ENCODE measurements at places on chromosomes 16 and 17.

DNA sequence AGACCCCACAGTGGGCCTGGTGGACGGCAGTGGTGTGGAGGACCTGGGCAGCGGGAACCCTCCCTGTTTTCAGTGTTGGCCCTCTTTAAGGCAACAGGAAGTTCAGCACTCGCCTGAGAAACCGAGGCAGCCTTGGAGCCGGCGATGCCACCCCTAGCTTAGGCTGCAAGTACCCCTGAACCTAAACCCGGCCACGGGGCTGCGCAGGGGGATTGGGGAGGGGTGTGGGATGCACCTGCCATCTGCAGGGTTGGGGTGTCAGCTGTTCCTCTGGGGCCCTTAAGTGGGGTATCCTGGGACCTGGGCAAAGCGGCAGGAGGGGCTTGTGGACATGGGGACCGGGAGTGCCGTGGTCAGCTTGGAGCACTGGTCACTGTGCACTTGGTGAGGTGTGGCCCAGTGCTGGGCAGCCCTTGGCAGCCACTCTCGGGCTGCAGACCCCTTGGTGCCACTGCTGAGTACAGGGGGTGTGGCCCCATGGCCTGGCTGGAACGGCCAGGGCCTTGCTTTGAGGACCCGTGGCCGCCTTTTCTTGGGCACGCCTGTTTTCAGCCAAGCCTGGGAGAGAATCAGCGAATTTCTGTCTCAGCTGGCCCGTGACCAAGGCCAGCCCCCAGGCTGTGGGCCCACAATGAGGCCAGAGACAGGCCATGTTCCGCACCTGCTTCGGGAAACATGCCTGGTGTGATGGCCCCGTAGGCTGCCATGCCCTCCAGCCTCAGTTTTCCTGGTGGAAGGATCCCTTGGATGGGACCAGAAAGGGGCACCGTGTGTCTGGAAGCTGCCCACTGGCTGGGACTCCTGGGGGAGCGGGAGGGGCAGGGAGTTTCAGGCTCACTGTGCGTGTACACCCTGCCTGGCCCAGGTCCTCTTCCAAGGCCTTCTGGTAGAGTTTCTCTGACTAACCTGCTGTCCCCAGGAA, 4.1 kb upstream of the SLC25A10 start:
- DNase-seq: no peak

GRCh38 chr16:11955713-11956123, 9.3 kb upstream of the TNFRSF17 start:
- no peak for DNase-seq

- no peak for DNase-seq
Measured at GRCh38 chr17:3552916-3553315, 4.7 kb downstream of the TRPV3 start.

DNA sequence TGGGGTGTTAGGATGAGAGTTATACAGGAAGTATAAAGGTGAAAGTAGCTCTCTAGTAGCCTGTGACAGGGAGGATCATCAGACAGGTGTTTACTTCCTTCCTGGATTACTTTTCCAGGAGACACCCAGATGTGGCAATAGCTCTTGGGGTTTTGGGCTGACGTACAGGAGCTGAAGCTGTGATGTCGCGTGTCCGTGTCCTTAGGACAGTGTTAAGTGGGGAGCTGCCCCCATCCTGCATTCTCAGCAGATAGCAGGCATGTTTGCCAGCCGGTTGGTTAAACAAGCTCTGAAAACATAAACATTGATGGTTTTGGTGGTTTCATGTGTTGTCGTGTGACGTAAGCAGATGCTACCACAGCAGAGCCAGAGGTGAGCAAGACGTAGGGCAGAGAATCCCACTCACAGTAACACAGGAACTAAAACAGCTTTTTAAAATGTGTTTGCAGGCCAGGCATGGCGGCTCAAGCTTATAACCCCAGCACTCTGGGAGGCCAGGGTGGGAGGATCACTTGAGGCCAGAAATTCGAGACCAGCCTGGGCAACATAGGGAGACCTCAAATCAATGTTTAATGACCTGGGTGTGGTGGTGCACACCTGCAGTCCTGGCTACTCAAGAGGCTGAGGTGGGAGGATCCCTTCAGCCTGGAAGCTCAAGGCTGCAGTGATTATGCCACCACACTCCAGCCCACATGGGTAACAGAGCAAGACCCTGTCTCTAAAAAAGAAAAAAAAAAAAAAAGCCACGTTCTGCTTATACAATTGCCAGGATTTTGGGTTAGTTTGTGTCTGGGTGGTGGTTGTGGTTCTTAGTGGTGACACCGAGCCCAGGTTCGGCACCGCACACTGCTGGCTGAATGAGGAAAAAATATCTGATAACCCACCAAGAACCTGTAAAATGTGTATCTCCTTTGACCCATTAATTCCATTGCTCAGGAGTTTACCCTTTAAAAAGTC, 18.2 kb upstream of the IL17C start:
- DNase-seq: no peak

- no peak for DNase-seq
Measured at GRCh38 chr16:22284637-22285036, 12.6 kb upstream of the POLR3E start.

- DNase-seq: no peak
Measured at GRCh38 chr17:876272-876671, 94.1 kb downstream of the MRM3 start.

- no peak for DNase-seq
Measured at GRCh38 chr17:57662041-57662440, 83.1 kb downstream of the CCDC182 start.

DNA sequence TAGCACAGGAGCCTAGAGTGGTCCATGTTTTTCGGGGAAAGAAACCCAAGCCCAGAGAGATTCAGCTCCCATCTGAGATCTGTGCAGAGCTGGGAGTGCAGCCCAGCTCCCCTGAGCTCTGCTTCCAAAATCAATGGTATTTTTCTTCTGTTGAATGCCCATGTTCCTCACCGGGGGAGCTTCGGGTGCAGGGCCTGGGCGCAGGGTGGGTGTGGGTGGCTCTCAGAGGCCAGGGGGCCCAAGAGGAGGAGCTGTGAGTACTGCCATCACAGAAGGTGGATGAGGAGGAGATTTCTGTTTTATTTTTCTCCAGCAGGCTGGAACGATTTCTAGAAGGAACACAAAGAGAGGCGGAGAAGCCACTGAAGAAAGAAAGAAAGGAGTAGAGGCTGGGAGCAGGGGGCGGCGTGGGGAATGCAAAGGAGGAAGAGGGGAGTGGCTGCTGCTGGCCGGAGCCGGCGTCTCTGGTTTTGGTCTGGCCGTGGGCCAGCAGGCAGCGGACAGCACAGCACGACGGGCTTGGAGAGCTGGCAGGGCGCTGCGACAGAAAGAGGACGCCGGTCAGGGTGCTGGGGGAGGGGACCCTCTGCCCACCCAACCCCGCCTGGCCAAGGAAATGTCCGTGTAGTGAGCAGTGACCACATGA, 76.2 kb upstream of the KSR1 start:
- peak; percentile 58 for DNase-seq

- DNase-seq: peak; percentile 82
Measured at GRCh38 chr17:49497148-49498028, 2.3 kb downstream of the NGFR start.

DNA sequence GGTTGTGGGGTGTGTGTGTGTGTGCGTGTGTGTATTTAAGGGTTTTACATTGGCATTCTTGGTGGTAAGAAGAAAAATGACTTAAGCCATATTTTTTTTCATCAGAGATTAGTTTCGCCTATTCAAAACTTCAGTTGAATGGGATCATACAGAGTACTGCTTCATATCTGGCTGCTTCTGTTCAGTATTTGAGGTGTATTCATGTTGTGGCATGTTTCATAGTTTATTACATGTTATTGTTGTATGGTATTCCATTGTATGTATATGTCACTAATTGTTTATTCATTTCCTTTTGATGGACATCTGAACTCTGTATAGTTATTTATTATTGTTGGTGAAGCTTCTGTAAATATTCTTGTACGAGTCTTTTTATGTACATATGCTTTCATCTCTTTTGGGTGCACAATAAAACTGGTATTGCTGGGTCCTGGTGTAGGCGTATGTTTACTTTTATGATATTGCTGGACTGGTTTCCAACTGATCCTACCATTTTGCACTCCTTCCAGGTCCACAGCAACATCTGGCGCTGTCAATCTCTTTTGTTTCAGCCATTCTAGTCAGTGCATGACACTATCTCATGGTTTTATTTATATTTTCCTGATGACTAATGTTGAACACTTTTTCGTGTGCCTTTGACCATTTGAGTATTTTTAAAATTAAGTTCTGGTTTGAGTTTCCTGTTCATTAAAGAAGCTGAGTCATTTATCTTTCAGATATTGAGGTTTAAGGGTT, 77.4 kb upstream of the MAF start:
- no peak for DNase-seq

DNA sequence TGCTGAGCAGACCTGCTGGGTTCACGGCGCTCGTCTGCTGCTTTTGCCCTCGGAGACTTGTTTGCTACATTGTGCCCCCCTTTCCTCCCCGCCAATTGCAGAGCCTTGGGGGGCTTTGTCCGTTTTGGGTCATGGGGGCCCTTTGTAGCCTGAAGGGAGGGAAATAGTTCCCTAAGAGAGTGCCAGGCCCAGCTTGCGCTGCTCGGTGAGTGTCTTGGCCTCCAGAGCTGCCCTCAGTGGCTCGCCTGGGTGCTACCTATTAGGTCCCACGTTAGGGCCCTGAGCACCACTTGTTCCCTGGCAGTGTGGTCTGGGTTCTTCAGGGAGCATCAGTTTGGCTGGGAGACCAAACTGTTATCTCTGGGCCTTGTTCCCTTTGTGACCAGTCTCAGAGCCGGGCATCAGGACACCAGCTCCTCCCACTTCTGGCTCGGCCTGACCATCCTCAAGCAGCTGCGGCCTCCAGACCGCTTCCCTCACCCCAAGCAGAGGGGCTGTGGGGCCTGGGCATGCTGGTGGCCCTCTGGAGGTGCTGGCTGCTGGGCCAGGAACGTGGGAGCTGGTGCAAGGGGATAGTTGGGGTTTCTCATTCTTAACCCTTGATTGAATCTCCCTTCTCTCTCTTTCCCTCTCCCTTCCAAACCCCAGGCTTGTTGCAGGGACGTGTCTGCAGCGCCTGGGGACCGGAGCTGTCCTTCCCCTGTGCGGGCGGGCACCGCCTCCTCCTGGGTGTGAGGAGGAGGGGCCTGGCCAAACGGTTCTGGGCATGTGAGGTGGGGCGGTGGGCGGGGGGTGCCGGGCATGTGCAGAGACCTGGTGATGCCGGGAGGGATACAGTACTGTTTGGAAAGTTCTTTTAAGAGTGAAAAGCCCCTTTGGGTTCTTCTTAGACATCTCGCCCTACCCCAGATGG, 16.0 kb upstream of the ITGB4 start:
- DNase-seq: no peak

GRCh38 chr17:3603870-3604259, 5.3 kb downstream of the TRPV1 start:
- no peak for DNase-seq

GRCh38 chr16:28042811-28043210, 20.7 kb downstream of the GSG1L start:
- DNase-seq: no peak

- DNase-seq: no peak
Measured at GRCh38 chr17:77778636-77779489, 179.6 kb upstream of the TNRC6C start.

GRCh38 chr16:88716601-88717001, 10.3 kb downstream of the CTU2 start:
- no peak for DNase-seq

- no peak for DNase-seq
Measured at GRCh38 chr16:22862046-22862445, 48.1 kb downstream of the HS3ST2 start.

- DNase-seq: no peak
Measured at GRCh38 chr17:59631276-59631675, 11.6 kb downstream of the CLTC start.

GRCh38 chr17:79019632-79020584, 4.1 kb upstream of the C1QTNF1 start:
- DNase-seq: no peak

- DNase-seq: no peak
Measured at GRCh38 chr16:23040246-23040645, 109.0 kb downstream of the USP31 start.

GRCh38 chr16:73408311-73408710, 360.4 kb upstream of the ZFHX3 start:
- DNase-seq: no peak

GRCh38 chr17:76697702-76698465, 12.9 kb downstream of the MXRA7 start:
- peak; percentile 61 for DNase-seq

DNA sequence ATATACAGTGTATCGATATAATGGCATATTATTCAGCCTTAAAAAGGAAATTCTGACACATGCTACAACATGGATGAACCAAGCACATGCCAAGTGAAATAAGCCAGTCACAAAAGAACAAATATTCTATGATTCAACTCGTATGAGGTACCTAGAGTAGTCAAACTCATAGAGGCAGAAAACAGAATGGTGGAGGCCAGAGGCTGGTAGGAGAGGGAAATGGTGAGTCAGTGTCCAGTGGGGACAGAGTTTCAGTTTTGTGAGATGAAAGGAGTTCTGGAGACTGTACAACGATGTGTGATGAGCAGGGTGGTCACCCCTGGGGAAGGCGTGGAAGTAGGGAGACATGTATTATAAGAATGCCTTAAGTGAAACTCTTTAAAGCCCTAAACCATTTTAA, 39.9 kb downstream of the RNF157 start:
- no peak for DNase-seq

GRCh38 chr16:4089251-4089810, 26.9 kb downstream of the ADCY9 start:
- DNase-seq: no peak

DNA sequence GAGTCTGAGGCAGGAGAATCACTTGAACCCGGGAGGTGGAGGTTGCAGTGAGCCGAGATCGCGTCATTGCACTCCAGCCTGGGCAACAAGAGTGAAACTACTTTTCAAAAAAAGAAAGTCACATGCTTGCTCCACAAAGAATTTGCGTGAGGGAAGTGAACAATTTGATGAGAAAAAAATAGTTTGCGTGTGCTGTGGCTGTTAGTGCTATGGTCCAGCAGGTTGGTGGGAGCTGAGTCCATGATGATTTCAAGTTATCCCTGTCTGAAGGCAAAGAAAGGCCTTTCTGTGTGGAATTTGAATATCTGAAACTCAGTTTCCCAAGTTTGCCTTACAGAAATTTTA, 21.0 kb downstream of the PRCD start:
- DNase-seq: no peak

- no peak for DNase-seq
Measured at GRCh38 chr16:66961914-66962313, 848 bp downstream of the CES3 start.

GRCh38 chr16:23359092-23359760, 57.1 kb downstream of the SCNN1B start:
- DNase-seq: no peak

- no peak for DNase-seq
Measured at GRCh38 chr16:75351183-75351582, 82.1 kb downstream of the CFDP1 start.

GRCh38 chr16:72715267-72715666, 332.7 kb downstream of the ZFHX3 start:
- no peak for DNase-seq

GRCh38 chr16:72666267-72666666, 381.7 kb downstream of the ZFHX3 start:
- DNase-seq: no peak

- DNase-seq: no peak
Measured at GRCh38 chr17:77439189-77440018, 298.6 kb downstream of the SEC14L1 start.

GRCh38 chr17:37212179-37212578, 163.6 kb upstream of the C17orf78 start:
- DNase-seq: no peak

GRCh38 chr16:53530741-53531140, 27.7 kb upstream of the AKTIP start:
- DNase-seq: no peak

GRCh38 chr16:5447734-5448133, 350.1 kb upstream of the EEF2KMT start:
- no peak for DNase-seq

- no peak for DNase-seq
Measured at GRCh38 chr17:79976451-79976850, 59.2 kb downstream of the TBC1D16 start.
